ENCODE measurements at places on chromosomes 6 and 20. TPM values are rescaled to one million over a fixed set of nuclear protein-coding genes. Genes with fewer than 3 reads are reported as not detected.

- H3K27ac ChIP-seq: no peak overlapping the region
- H3K27me3 ChIP-seq: no peaks in the 10 kb centered on the region
- no peak for DNase-seq
- H3K4me3 ChIP-seq: no peak overlapping the region
Observed at GRCh38 chr6:2714111-2714895, 36.4 kb downstream of the MYLK4 start.

- H3K4me1 ChIP-seq: no peaks in the 10 kb centered on the region
- H3K4me3 ChIP-seq: no peak overlapping the region
- no peak overlapping the region for H3K27ac ChIP-seq
Observed at GRCh38 chr6:134437376-134437775, 119.5 kb upstream of the SGK1 start.

- no peaks in the 10 kb centered on the region for H3K27me3 ChIP-seq
- no peaks in the 10 kb centered on the region for H3K36me3 ChIP-seq
- DNase-seq: no peak
- peaks cover 4% of the 10 kb centered on the region for H3K4me1 ChIP-seq
- H3K4me3 ChIP-seq: no peak overlapping the region
Observed at GRCh38 chr6:125968493-125968892, 11.9 kb downstream of the HINT3 start.

GRCh38 chr6:97214671-97215070 is 68.3 kb downstream of the MMS22L start:
- no peaks in the 10 kb centered on the region for H3K4me1 ChIP-seq
- DNase-seq: no peak
- no peaks in the 10 kb centered on the region for H3K27me3 ChIP-seq
- H3K4me3 ChIP-seq: no peak overlapping the region
- no peaks in the 10 kb centered on the region for H3K36me3 ChIP-seq

- H3K4me3 ChIP-seq: no peak overlapping the region
- H3K27ac ChIP-seq: peak overlapping the region; percentile 66
- H3K4me1 ChIP-seq: peaks cover 36% of the 10 kb centered on the region
- DNase-seq: peak; percentile 55
- no peaks in the 10 kb centered on the region for H3K36me3 ChIP-seq
Observed at GRCh38 chr6:79671600-79672266, 40.6 kb downstream of the SH3BGRL2 start.

The LY86 gene
- total RNA-seq: 2.3 TPM

The SEL1L2 gene
- not detected for total RNA-seq

Measured in body of pancreas (tissue), 4 donors.